ENCODE measurements at places on chromosomes 13 and 19. TPM values are rescaled to one million over a fixed set of nuclear protein-coding genes. Genes with fewer than 3 reads are reported as not detected.

DNA sequence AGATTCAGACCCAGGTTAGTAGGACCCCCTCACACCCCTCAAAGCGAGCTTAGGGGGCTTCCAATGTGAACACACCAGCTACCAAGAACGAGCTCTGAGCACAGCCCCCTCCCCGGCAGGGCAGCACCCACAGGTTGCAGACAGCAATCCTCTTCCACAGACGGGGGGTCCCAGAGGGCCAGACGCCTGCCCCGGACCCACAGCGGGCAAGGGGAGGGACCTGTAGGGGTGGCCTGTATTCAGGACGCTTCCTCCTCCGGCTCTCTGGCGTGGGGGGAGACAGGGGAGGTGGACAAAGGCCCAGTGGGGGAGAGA, 4.8 kb downstream of the TTYH1 start:
- no peak for DNase-seq

DNA sequence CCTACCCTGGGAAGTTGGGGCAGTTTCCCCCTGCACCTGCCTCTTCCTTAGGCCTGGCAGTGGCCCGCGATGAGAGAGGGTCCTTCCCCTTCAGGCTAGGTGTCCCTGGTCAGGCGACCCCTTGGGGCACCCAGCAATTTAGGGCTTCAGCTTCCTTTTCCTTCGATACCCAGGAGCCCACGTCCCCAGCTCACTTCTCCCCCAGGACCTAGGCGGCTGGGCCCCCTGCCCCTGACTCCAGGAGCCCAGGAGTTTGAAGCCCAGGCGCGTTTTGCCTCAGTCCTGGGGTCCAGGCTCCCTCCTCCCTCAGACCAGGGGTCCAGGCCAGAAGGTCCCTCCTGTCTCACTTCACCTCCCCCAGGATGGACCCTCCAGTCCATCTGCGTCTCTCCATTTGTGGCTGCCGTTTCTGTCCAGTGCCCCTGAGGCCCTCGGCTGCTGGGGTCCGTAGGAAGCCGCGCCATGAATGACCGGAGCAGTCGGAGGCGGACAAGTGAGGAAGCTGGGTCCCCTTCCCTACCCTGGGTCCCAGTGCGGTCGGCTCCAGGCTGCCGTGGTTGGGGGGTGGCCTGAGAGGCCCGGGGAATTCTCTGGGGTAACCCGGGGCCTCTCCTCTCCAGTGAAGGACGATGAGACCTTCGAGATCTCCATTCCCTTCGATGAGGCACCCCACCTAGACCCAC, 714 bp downstream of the CCDC106 start:
- DNase-seq: peak; percentile 4

The RXFP2 gene
- total RNA-seq: not detected

The ZNF497 gene
- 8.6 TPM for total RNA-seq

The ZNF121 gene
- total RNA-seq: 36.6 TPM
